ENCODE measurements at places on chromosomes 16 and 17. TPM values are rescaled to one million over a fixed set of nuclear protein-coding genes. Genes with fewer than 3 reads are reported as not detected.
A peak's percentile ranks its signal among the peaks of the same experiment; 100 is the strongest.

DNA sequence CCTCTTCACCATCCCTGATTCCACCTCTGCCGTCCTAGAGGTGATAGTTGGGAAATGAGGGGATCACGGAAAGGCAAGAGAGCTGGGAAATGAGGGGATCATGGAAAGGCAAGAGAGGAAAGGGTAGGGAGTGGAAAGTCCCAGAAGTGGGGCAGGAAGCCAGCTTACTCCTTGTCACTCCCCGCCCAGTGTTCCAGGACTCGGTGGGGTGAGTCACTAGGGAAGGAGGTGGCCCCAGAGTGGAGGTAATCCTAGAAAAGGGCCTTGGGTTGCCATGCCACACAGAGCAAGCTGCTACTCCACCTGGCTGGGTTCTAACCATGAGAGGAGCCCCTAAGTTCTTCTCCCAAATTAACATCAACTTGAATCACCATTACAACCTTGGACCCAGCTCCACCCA is 14.8 kb downstream of the ALOXE3 start:
- H3K4me1 ChIP-seq = peaks cover 21% of the 10 kb centered on the region
- DNase-seq = no peak
- no peaks in the 10 kb centered on the region for H3K36me3 ChIP-seq
- no peak overlapping the region for H3K4me3 ChIP-seq

GRCh38 chr16:30472328-30472942 is at the start of gene ITGAL:
Gene ITGAL (plus strand): TSS chr16:30472742. CDS start chr16:30472838, 96 bp downstream.
- DNase-seq = no peak
- no peak within 1 kb of the TSS for H3K27ac ChIP-seq
- H3K36me3 ChIP-seq = no peaks in the 10 kb centered on the region
- no peak within 1 kb of the TSS for H3K4me3 ChIP-seq
- H3K4me1 ChIP-seq = no peaks in the 10 kb centered on the region

- H3K4me3 ChIP-seq = peak overlapping the region; percentile 89
- peaks cover 9% of the 10 kb centered on the region for H3K4me1 ChIP-seq
- H3K27ac ChIP-seq = peak overlapping the region; percentile 45
- H3K36me3 ChIP-seq = no peaks in the 10 kb centered on the region
- peak; percentile 41 for DNase-seq
- H3K27me3 ChIP-seq = no peaks in the 10 kb centered on the region
Measured at GRCh38 chr17:72030067-72030899, 90.5 kb upstream of the SOX9 start.

DNA sequence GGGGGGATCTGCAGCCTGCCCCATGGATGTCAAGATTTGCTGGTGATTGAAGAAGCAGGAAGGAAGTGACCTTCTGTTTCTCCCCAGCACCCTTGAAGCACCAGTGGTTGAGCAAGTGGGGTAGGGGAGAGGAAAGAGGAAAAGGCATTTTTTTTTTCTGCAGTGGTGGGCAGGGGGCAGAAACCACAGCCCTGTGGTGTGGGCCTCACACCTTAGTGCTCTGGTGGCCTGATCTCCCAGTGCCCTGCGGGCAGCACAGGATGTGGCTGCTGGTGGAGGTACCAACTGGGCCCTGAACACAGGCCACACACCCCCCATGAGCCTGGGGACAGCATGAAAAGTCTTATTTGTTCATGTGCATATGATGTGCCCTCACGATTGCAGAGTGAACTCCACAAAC is 7.1 kb downstream of the ITGAD start:
- H3K36me3 ChIP-seq = peaks cover 17% of the 10 kb centered on the region
- H3K4me1 ChIP-seq = peaks cover 23% of the 10 kb centered on the region
- peaks cover 13% of the 10 kb centered on the region for H3K27me3 ChIP-seq
- no peak overlapping the region for H3K4me3 ChIP-seq
- DNase-seq = no peak

GRCh38 chr16:77434530-77435271 is at the start of gene ADAMTS18:
Gene ADAMTS18 (minus strand): TSS chr16:77435034. CDS start chr16:77434695, 339 bp downstream.
- DNase-seq = no peak
- H3K27ac ChIP-seq = no peak within 1 kb of the TSS
- H3K27me3 ChIP-seq = peaks cover 4% of the 10 kb centered on the region
- 0 out of 2 replicates have a peak, but pooled peaks cover 4% of the 10 kb centered on the region for H3K36me3 ChIP-seq
- H3K4me1 ChIP-seq = no peaks in the 10 kb centered on the region

GRCh38 chr17:16870253-16871245 is 101.4 kb downstream of the TNFRSF13B start:
- DNase-seq = no peak
- no peak overlapping the region for H3K4me3 ChIP-seq
- H3K27ac ChIP-seq = no peak overlapping the region
- H3K4me1 ChIP-seq = peaks cover 13% of the 10 kb centered on the region

DNA sequence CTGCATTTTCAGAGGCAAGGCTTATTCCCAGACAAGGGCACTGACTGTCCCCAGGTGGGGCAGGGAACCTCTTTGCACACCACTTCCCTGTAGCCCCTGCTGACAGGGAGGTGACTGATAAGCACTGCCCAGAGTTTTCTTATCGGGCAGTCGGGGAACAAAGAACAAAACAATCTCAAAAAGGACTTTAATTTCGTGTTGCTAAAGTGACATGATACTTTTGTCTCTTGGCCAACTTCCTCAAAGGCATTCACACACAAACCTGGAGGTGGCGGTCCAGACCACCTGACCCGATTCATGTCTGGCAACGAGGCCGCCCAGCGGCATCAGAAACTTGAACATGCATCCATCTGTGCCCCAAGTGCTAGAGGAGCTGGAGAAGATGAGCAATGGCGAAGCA is 28.9 kb downstream of the ZDHHC7 start:
- H3K27ac ChIP-seq = peak overlapping the region; percentile 56
- peaks cover 3% of the 10 kb centered on the region for H3K27me3 ChIP-seq
- H3K4me1 ChIP-seq = peaks cover 75% of the 10 kb centered on the region
- DNase-seq = no peak
- no peak overlapping the region for H3K4me3 ChIP-seq
- peaks cover 67% of the 10 kb centered on the region for H3K36me3 ChIP-seq

- no peak for DNase-seq
- no peaks in the 10 kb centered on the region for H3K4me1 ChIP-seq
- H3K36me3 ChIP-seq = 0 out of 2 replicates have a peak, but pooled peaks cover 4% of the 10 kb centered on the region
- H3K27me3 ChIP-seq = peaks cover 11% of the 10 kb centered on the region
- no peak overlapping the region for H3K27ac ChIP-seq
Measured at GRCh38 chr17:79438058-79438457, 172.8 kb downstream of the RBFOX3 start.

- peaks cover 9% of the 10 kb centered on the region for H3K36me3 ChIP-seq
- H3K4me1 ChIP-seq = peaks cover 48% of the 10 kb centered on the region
- DNase-seq = no peak
Measured at GRCh38 chr17:15658296-15658695, 25.8 kb downstream of the TRIM16 start.

DNA sequence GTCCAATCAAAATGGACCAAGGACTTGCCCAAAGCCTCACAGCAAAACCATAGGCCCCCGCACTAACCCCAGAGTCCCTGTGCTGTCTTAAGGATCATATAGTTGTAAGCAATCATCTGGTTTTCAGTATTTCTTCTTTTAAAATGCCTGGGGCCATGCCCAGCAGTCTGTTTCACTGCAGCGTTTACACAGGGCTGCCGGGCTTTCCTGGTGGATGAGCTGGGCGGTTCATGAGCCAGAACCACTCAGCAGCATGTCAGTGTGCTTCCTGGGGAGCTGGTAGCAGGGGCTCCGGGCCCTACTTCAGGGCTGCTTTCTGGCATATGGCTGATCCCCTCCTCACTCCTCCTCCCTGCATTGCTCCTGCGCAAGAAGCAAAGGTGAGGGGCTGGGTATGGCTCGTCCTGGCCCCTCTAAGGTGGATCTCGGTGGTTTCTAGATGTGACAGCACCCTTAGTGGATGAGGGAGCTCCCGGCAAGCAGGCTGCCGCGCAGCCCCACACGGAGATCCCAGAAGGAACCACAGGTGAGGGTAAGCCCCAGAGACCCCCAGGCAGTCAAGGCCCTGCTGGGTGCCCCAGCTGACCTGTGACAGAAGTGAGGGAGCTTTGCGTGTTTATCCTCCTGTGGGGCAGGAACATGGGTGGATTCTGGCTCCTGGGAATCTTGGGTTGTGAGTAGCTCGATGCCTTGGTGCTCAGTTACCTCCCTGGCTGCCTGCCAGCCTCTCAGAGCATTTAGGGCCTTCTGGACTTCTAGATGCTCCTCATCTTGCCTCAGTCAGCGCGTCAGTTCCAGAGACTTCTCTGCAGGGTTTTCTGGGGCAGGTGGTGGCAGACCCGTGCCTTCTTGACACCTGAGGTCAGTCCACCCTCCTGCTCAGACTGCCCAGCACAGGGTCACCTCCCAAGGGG is 24.8 kb upstream of the STH start:
- H3K36me3 ChIP-seq = no peaks in the 10 kb centered on the region
- no peak overlapping the region for H3K27ac ChIP-seq
- no peak overlapping the region for H3K4me3 ChIP-seq

DNA sequence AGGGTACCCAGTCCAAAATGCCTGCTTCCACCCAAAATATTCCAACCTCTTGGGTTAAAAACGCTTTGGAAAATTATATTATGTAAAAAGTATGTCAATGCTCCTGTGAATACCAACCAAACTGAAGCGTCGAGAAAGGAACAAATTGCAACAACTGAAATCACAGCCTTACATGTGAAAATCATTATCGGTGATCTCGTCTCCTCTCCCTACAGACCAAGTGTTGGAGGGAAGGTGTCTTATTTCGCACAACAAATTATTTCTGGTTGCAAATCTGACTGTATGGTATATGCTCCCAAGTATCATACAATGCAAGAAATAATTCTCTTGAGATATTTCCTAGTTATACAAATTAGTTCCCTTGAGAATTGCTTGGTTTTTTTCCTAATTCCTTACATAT is 89.3 kb upstream of the CDYL2 start:
- peaks cover 15% of the 10 kb centered on the region for H3K27me3 ChIP-seq
- H3K36me3 ChIP-seq = no peaks in the 10 kb centered on the region
- no peak overlapping the region for H3K27ac ChIP-seq
- no peak for DNase-seq
- H3K4me1 ChIP-seq = no peaks in the 10 kb centered on the region

GRCh38 chr17:57868007-57868909 is 18.4 kb upstream of the MRPS23 start:
- H3K27ac ChIP-seq = peak overlapping the region; percentile 90
- H3K36me3 ChIP-seq = peaks cover 35% of the 10 kb centered on the region
- peaks cover 3% of the 10 kb centered on the region for H3K27me3 ChIP-seq
- peaks cover 52% of the 10 kb centered on the region for H3K4me1 ChIP-seq

- H3K4me3 ChIP-seq = no peak overlapping the region
- no peaks in the 10 kb centered on the region for H3K36me3 ChIP-seq
- H3K27ac ChIP-seq = peak overlapping the region; percentile 93
- H3K27me3 ChIP-seq = 0 out of 2 replicates have a peak, but pooled peaks cover 2% of the 10 kb centered on the region
- DNase-seq = peak; percentile 20
Measured at GRCh38 chr17:32497431-32498205, 10.8 kb downstream of the CDK5R1 start.

GRCh38 chr17:15456972-15457722 is 10.3 kb downstream of the CDRT4 start:
- H3K27ac ChIP-seq = peak overlapping the region; percentile 76
- H3K4me3 ChIP-seq = peak overlapping the region; percentile 77
- H3K36me3 ChIP-seq = peaks cover 15% of the 10 kb centered on the region
- peaks cover 26% of the 10 kb centered on the region for H3K4me1 ChIP-seq
- peaks cover 5% of the 10 kb centered on the region for H3K27me3 ChIP-seq

The SOST gene
- total RNA-seq = not detected

The EXOC3L1 gene
- total RNA-seq = not detected

The RPH3AL gene
- 1.8 TPM for total RNA-seq

The GPR142 gene
- not detected for total RNA-seq

The ARHGAP44 gene
- total RNA-seq = 0.79 TPM

The SLC13A2 gene
- total RNA-seq = not detected
